Activated T-helper 1 cell treated with anti-CD3 and anti-CD28 coated beads, Interleukin-2, amount 50 U/mL, for 16 hours (primary cell): ENCODE measurements at places on chromosomes 16 and 17.

DNA sequence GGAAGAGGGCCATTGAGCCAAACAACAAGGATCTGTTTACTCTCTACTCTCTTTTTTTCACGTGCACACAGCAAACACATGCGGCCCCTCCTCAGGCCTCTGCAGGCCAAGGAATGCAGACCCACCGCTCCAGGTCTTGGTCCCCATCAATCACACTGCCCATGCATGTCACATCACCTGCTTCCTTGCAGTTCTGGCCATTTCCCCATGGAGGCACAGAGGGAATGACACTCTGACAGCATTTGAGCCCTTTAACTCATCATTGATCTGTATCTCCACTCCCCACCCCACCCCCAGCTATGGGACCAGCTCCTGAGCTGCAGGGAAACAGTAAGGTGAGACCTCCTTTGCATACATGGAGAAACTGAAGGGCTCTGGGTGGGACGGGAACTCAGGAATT lies 45.9 kb upstream of the MEIOC start:
- no peak for DNase-seq

- DNase-seq: no peak
These were observed 1.0 kb downstream of the KRT13 start for GRCh38 chr17:41504246-41504977.

- DNase-seq: no peak
These were observed 952 bp downstream of the CD300A start for GRCh38 chr17:74467221-74467951.

DNA sequence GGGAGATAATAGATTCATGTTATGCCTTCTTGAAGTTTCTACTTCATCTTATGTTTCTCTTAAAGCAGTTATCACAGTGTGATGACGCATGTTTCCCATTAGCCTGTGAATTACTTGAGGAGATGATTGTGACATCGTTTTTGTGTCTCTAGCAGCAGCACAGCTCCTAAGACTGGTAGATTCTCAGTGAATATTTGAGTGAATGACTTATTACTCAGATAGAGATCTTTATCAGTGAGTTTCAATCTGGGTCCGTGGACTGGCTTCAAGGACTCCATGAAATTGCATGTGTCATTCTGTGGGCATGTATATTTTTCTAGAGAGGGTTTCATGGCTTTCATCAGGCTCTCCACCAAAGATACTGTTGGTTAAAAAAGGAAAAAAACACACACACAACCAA lies 29.9 kb downstream of the YPEL2 start:
- no peak for DNase-seq

- no peak for DNase-seq
These were observed 98.1 kb downstream of the SDK2 start for GRCh38 chr17:73546114-73546513.

- DNase-seq: no peak
These were observed 2.7 kb downstream of the MPO start for GRCh38 chr17:58277802-58278595.

DNA sequence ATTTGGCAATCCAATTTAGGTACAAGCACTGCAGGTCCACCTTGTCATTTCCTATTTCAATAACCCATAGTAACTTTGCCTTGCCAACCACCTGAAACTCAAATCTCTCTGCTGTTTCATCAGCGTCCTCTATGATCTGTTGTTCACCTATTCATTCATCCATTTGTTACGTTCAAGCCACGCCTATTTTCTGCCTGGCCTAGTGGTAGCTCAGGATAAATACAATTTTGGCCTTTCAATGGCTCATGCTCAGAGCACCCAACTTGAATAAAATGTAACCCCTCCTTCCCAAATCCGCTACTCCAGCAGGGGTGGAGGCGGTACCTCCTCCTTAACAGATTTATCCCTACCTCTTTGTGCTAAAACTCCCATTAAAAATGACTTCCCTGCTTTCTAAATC lies 3.6 kb upstream of the FBXO47 start:
- DNase-seq: no peak

- no peak for DNase-seq
These were observed 386.4 kb upstream of the TNRC6C start for GRCh38 chr17:77572065-77572601.

- no peak for DNase-seq
These were observed 14.7 kb downstream of the CCR7 start for GRCh38 chr17:40550608-40551007.

GRCh38 chr17:51560398-51560797 lies 300.1 kb downstream of the UTP18 start:
- DNase-seq: no peak

GRCh38 chr17:42675965-42676423 lies 800 bp downstream of the PLEKHH3 start:
- no peak for DNase-seq

DNA sequence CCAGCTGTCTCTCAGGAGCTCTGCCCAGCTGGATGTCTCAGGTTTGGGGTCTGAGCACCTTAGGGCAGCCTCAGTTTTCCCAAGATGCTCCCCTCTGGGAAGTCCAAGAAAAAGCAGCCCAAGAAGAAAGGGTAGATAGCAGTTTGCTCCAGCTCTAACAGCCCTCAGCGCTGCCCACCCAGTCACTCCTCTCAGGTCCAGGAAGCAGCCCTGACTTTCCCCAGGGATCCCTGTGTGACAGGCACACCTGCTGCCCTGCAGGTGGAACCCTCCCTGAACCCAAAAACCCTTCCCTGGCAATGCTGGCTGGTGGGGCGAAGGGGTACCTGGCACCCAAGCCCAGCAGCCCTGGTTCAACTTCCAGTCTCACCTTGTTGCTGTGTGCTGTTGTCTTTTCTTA lies 48.1 kb downstream of the BEAN1 start:
- no peak for DNase-seq

DNA sequence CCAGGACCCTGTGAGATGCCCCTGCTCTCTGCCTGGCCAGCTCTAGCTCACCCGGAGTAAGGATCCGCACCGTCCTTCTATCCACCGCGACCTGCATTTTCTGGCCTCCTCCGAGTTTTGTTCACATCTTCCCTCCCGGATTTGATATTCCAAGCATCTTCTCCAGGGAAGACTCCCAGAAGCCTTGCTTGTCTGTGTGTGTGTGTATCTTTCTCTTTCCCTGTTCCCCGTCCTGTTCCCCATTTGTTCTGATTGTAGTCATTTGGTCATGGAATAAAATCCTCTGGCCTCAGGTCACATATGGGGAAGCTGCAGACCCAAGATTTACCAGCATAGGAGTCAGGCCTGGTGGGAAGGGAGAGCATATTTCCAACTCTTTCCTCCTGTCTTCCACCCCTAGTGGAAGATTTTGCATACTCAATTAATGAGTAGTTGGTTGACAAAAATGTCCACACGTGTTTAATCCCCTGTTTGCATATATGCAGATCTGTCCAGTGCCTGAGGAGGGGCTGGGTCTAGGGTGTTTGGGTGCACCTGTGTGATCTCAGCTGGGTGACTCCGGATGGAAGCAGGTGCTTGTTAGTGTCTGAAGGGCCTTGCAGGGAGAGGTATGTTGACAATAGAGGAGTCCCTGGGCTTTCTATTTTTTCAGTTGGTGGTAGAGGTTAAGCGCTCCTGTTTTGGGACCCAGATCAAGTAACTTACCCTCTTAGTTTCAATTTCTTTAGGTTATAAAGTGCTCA lies 1.9 kb downstream of the PRAC1 start:
- DNase-seq: no peak

- no peak for DNase-seq
These were observed 153.3 kb downstream of the CDH11 start for GRCh38 chr16:64968539-64968938.

DNA sequence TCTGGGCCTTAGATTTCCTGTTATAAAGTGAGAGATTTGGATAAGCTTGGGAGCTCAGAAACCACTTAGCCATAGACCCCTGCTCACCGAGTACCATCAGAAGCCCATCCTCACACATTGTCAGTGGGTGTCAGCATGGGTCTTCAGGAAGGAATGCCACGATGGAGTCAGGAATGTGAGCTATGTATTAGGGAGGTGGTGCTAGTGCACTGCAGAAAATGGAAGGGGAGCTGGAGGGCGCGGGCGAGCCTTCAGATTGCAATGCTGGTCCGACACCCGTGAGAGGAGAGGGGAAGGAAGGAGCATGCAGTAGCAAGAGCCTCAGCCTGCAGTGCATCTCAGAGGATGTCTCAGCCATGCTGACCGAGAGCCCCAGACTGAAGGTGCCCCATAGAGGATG lies 294.5 kb downstream of the FOXL1 start:
- DNase-seq: no peak

DNA sequence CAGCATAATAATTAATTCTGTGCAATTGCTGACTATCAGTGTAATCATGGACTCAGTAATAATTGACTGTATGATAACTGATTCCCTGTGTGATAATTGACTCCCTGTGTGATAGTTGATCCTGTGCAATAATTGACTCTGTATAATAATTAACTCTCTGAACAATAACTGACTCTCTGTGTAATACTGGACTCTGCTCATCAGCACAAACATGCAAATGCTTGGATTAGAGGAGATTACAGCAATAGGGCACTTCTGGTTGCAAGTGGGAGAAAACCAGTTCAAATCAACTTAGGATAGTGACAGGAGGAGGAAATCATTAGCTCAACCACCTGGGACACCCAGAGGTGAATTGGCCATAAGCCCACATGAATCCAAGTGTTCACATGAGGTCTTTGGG lies 582.1 kb downstream of the RBFOX1 start:
- DNase-seq: no peak

DNA sequence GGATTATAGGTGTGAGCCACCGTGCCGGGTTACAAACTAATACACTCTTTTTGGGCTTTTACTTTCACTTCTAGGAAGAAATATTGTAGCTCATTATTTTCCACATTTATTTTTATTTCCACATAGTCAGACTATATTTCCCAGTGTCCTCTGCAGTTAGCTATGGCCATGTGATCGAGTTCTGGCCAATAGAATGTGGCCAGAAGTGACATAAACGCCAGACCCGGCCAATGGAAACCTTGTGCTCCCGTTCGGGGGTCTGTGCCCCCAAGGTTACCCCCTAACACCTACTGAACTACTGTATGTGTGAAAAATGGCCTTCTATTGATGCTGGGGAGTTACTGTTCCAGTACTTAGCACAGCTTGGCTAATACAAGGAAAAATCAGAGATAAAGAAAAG lies 13.2 kb upstream of the RPTOR start:
- no peak for DNase-seq

DNA sequence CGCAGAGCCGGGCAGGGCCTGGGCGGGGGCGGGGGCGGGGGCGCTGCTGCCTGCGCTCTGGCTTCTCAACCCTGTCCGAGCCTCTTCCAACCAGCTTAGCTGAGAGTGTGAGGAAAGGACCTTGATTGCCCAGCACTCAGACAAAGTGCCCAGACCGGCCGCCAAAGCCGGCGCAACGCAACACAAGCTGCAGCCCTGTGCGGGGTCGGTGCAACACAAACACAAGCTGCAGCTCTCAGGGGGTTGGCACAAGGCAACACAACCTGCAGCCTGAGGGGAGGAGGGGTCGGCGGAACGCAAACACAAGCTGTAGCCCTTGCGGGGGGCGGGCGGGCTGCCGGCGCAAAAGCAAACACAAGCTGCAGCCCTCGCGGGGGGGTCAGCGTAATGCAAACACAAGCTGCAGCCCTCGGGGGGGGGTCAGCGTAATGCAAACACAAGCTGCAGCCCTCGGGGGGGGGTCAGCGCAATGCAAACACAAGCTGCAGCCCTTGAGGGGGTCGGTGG lies 60.0 kb downstream of the KLHDC4 start:
- DNase-seq: no peak

- DNase-seq: no peak
These were observed 186.8 kb upstream of the ZNF469 start for GRCh38 chr16:88195911-88196465.

GRCh38 chr17:49875685-49876084 lies 27.8 kb upstream of the TAC4 start:
- no peak for DNase-seq

DNA sequence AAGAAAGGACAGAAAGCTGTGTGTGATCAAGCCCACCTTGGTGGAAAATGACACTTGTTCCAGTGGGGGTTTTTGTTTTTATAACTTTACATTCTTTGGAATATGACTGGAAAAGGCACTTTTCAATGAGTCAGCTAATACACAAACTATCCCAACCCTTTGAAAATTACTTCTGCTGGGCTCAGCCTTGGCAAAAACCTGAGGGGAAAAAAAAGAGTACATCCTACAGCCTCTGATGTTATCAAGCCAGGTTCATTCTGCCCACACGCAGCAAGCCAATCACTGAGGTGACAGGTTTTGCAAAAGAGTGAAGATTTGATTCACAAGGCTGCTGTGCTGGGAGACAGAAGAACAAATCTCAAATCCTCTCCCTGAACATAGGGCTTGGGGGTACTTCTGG lies 484.5 kb upstream of the ERCC4 start:
- DNase-seq: no peak

DNA sequence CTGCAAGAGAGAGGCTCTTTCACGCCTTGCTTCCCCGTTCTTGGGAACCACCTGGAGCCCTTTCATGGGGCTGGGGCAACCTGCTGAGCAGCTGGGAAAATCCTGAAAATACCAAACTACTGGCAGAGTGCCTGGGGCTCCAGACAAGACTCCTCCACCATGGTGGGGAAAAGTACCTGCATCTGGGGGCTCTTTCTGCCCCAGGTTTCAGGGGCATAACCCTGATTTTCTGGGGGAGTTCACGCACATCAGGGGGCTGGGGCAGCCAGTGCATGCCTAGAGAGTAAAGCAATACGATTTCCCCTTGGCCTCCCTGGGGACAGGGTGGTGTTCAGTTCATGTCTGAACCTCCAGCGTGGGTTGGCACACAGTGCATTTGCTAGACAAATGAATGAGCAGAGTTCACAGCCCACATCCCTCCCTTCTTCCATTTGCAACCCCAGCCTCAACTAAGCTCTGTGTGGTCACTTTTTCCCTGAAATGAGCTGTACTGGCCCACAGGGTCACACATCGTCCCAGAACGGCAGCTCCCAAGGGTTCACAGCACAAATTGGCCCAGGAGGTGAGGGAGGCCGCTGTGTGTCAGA lies 5.2 kb upstream of the CDC42EP4 start:
- DNase-seq: no peak

- no peak for DNase-seq
These were observed 26.6 kb downstream of the NGFR start for GRCh38 chr17:49521471-49522356.

GRCh38 chr17:8360260-8360659 lies 16.2 kb downstream of the KRABD2 start:
- DNase-seq: no peak

DNA sequence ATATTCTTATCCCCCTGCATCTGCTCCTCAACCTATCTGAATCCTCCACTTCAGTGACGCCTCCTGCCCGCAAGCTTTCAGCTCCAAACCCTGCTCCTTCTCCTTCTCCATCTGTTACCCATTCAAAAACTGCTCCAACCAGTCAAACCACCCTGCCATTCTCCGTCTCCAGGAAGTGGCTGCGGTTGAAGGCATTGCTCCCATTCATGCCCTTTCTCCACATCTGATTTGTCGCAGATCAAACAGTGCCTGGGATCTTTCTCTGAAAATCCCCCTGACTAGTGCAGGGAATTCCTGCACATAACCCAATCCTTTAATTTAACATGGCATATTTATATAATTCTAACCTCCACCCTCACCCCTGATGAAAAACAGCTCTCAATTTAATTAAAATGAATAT lies 56.3 kb downstream of the SLFN5 start:
- DNase-seq: no peak

GRCh38 chr16:88131256-88131655 lies 180.0 kb downstream of the BANP start:
- DNase-seq: no peak
